Mesothelial cell of epicardium (in vitro differentiated cells): ENCODE measurements at places on chromosomes 5 and 9. TPM values are rescaled to one million over a fixed set of nuclear protein-coding genes. Genes with fewer than 3 reads are reported as not detected.

GRCh38 chr5:32642276-32643002 is 57.1 kb downstream of the SUB1 start:
- DNase-seq = no peak
- H3K4me3 ChIP-seq = no peak overlapping the region
- H3K27ac ChIP-seq = peak overlapping the region; percentile 1
- H3K4me1 ChIP-seq = peaks cover 7% of the 10 kb centered on the region
- no peaks in the 10 kb centered on the region for H3K36me3 ChIP-seq

GRCh38 chr9:97807681-97808080 is 45.3 kb upstream of the FOXE1 start:
- no peak overlapping the region for H3K27ac ChIP-seq
- H3K4me1 ChIP-seq = peaks cover 2% of the 10 kb centered on the region
- no peak for DNase-seq
- no peak overlapping the region for H3K4me3 ChIP-seq
- H3K36me3 ChIP-seq = no peaks in the 10 kb centered on the region

DNA sequence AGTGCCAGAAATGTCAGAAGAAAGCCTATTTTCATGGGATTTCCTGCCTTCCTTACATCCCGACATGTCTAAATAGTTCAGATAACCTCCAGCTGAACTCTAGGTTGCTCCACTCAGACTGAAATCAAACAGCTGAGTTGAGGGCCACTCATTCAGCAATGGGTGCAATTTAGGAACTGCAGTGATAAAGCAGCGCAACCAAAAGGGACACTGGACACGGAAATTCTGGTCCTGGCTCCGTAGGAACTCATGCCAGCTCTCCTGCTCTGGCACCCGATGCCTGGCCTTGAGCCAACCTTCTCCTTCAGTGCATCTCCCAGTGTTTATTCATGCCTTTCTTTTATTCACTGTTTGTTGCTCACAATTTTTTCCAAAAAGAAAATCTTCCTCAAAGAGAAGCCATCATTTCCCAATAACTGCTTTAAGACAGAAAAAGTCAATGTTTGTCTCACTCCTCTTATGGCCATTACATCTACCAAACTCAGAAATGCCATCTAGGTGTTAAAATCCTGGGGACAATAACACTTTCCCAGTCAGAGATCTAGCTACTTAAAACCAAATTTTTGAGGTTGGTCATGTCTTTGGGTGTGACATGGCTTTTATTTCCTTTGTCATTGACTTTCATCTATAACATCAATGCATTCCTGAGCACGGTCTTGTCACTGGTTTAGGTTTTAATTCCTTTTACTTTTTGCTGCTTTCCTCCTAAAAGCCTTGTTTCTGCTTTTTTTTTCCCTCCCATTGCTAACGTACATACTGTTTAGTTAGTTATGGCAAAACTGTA is 126.9 kb downstream of the PDE4D start:
- peak overlapping the region; percentile 99 for H3K27ac ChIP-seq
- H3K27me3 ChIP-seq = no peaks in the 10 kb centered on the region
- peaks cover 57% of the 10 kb centered on the region for H3K4me1 ChIP-seq
- H3K4me3 ChIP-seq = peak overlapping the region; percentile 93

ZNF189 gene
- total RNA-seq = 29.4 to 32.1 TPM (median 30.1 TPM) in 3 replicates

- no peaks in the 10 kb centered on the region for H3K36me3 ChIP-seq
- H3K27me3 ChIP-seq = peaks cover 53% of the 10 kb centered on the region
- H3K4me3 ChIP-seq = peak within 1 kb of the TSS; percentile 77
- H3K4me1 ChIP-seq = peaks cover 47% of the 10 kb centered on the region
Observed at GRCh38 chr9:116153765-116154333, at the start of gene PAPPA. PAPPA (plus strand) TSS chr9:116153791; CDS start chr9:116154173, 382 bp downstream.

PKN3 gene
- 5.2 to 6.6 TPM (median 5.9 TPM) in 3 replicates for total RNA-seq

- H3K27me3 ChIP-seq = no peaks in the 10 kb centered on the region
- no peak overlapping the region for H3K27ac ChIP-seq
- DNase-seq = no peak
- H3K36me3 ChIP-seq = peaks cover 12% of the 10 kb centered on the region
- H3K4me3 ChIP-seq = no peak overlapping the region
- H3K4me1 ChIP-seq = no peaks in the 10 kb centered on the region
Observed at GRCh38 chr5:311963-312362, 9.6 kb upstream of the AHRR start.

- no peaks in the 10 kb centered on the region for H3K4me1 ChIP-seq
- no peak overlapping the region for H3K4me3 ChIP-seq
- H3K27me3 ChIP-seq = no peaks in the 10 kb centered on the region
- no peak for DNase-seq
- H3K36me3 ChIP-seq = no peaks in the 10 kb centered on the region
- H3K27ac ChIP-seq = no peak overlapping the region
Observed at GRCh38 chr5:129271308-129271707, 176.8 kb downstream of the ISOC1 start.
